M059J (cell line): ENCODE measurements at places on chromosomes 16 and 17. TPM values are rescaled to one million over a fixed set of nuclear protein-coding genes. Genes with fewer than 3 reads are reported as not detected.

DNA sequence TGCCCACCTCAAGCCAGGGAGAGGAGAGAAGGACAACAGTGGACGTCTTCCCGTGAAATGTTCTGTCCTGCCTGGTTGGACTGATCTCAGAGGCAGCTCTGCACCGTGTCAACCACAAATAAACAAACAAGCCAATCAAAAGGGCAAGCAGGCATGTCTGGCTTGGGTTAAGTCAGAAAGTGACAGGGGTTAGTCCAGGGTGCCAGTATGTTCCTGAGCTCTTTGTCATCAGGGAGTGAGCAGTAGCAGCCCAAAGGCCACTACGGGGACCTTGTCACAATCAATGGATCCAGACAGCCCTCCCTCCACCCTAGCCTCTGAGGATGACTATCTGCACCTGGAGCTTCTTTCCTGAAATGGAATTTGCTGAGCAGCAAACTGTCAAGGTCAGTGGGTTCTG is 35.0 kb downstream of the CNGB1 start:
- DNase-seq = peak; percentile 55

DNA sequence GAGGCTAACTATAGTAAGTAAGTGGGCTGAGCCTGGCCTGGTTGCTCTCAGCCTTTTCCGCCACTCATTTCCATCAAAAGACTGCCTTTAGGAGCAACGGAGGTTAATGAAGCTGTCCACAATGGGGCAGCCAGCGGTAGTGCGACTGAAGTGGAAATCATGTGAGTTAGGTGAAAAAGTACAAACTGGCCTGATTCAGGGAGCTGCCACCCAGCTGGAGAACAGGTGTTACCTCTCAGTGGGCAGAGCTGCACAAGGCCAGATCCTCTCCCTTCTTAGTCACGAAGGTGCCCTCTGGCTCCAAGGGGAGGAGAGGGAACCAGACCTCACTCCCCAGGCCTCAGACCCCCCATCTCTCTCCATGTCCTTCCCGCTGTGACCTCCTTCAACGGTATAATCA is 34.4 kb upstream of the CDRT4 start:
- no peak for DNase-seq

Gene CCDC78
- 0.25 TPM in 1 of 2 replicates, not detected in the other for total RNA-seq

GRCh38 chr17:21250854-21251253 is 2.4 kb downstream of the NATD1 start:
- DNase-seq = peak; percentile 34

DNA sequence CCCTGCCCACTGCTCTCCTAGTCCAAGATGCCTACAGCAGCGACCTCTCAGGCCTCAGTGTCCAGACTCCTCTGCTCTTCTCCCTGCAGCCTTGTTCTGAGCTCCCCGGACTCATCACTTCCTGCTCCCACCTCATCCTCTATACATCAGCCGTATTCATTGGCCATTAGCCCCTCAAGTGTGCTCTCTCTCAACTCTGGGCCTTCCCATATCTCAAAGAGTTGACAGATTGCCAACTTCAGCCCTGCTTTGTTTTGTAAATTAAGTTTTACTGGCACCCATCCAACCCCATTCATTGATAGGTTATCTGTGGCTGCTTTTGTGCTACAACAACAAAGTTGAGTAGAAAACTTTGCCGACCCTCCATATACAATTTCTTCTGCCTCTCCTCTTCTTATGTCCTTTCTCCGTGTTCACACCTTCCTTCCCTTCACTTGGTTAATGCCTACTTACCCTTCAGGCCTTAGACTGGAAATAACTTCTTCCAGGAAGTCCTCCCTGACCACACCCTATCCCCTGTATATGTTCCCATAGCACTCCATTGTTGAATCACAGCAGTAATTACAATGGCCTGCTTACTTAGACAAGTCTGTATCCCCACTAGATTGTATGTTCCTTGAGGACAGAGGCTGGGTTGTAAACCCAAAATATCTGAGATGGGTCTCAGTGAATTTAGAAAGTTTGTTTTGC is 63.4 kb upstream of the TANC2 start:
- DNase-seq = no peak

- DNase-seq = no peak
These were observed 63.5 kb upstream of the PLCG2 start for GRCh38 chr16:81715358-81716196.

- no peak for DNase-seq
These were observed 2.3 kb downstream of the ADORA2B start for GRCh38 chr17:15947271-15947670.

Gene KREMEN2
- 2.1 and 6.3 TPM in 2 replicates for total RNA-seq

GRCh38 chr16:9139965-9140364 is 48.5 kb downstream of the HAPSTR1 start:
- DNase-seq = peak; percentile 55

GRCh38 chr17:79833110-79833450 is 6.2 kb downstream of the CBX4 start:
- DNase-seq = no peak

DNA sequence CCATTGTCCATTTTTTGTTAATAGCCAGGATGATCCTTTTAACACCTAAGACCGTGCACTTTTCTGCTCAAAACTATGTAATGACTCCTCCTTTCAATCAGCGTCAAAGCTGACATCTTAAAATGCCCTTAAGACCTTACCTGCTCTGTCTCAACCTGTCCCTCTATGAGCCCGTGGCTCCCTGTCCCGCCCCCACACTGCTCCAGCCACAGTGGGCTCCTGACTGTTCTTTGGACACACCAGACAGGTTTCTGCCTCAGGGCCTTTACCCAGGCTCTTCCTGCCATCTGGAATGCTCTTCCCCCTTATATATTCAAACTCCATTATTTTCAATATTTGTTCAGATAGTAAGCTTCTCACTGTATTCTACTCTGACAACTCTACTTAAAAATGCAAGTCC is 14.1 kb downstream of the CDRT15 start:
- DNase-seq = no peak

GRCh38 chr16:14244196-14245010 is 173.3 kb downstream of the MRTFB start:
- no peak for DNase-seq

DNA sequence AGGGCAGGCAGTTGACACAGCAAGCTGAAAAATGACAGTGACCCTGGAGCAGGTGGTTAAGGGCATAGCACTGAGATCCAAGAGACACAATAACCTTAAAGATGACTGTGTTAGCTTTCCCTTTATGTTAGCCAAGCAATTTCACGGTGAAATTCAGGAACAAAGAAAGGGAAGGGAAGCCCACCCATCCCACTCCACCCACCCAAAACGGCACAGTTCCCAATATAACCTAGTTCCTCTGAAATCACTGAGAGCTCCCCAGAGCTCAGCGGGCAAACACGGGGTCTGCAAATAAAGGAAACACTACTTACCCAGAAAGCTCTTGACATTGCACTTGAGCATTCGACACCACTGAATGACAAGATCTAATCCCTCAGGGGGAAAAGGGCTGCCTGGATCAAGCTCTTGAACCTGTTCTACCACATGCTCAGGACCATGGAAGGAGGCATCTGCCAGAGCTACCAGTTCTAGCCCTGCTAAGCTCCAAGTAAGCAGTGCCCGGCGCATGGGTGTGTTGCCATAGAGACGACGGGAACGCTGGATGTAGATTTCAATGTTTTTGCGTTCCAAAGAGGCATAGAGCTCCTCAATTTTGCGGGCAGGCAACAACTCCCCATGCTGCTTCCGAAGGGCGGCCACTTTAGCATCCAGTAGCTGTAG is 10.6 kb downstream of the BLTP2 start:
- no peak for DNase-seq

- peak; percentile 21 for DNase-seq
These were observed 7.1 kb downstream of the IGSF6 start for GRCh38 chr16:21645261-21645721.

- DNase-seq = peak; percentile 62
These were observed 1.0 kb upstream of the AIPL1 start for GRCh38 chr17:6435968-6436367.

Gene NOS2
- not detected in 2 replicates for total RNA-seq

GRCh38 chr16:84541999-84542817 is 37.7 kb upstream of the MEAK7 start:
- no peak for DNase-seq

- DNase-seq = no peak
These were observed 3.4 kb upstream of the MTSS2 start for GRCh38 chr16:70689035-70689969.

DNA sequence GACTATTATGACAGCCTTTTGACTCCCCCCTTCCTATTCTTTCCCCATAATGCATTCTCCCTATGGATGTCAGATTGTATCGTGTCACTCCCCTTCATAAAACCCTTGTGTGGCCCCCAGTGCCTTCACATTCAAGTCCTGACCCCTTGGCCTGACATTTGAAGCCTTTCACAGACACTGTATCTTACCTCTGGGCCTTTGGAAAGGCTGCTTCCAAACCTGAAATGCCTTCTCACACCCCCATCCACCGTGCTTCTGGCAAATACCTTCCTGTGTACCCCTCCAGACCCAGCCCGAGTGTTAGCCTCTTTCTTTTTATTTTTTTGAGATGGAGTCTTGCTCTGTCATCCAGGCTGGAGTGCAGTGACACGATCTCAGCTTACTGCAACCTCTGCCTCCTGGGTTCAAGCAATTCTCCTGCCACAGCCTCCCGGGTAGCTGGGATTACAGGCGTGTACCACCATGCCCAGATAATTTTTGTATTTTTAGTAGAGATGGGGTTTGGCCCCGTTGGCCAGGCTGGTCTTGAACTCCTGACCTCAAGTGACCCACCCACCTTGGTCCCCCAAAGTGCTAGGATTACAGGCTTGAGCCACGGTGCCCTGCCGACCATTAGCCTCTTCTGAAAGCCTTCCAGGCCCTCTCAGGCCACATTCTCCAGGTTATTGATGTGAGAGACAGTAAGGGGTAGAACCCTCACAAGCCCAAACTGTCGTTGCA is 2.1 kb downstream of the ARMC5 start:
- no peak for DNase-seq

DNA sequence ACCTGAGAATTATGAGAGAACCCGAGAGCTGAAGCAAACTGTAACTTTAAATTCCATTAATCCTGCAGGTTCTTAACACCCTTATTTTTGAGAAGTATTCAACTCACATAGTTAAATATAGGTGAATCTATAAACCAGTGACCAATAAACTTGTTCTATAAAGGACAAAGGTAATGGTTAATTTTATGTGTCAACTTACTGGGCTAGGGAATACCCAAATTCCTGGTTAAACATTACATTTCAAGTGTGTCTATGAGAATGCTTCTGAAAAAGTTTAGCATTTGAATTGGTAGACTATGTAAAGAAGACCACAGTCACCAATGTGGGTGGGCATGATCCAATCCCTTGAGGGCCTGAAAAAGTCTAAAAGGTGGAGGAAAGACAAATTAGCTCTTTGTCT is 99.1 kb downstream of the KCNJ2 start:
- DNase-seq = no peak

Gene MCRIP2
- total RNA-seq = 8.5 and 20.9 TPM in 2 replicates

DNA sequence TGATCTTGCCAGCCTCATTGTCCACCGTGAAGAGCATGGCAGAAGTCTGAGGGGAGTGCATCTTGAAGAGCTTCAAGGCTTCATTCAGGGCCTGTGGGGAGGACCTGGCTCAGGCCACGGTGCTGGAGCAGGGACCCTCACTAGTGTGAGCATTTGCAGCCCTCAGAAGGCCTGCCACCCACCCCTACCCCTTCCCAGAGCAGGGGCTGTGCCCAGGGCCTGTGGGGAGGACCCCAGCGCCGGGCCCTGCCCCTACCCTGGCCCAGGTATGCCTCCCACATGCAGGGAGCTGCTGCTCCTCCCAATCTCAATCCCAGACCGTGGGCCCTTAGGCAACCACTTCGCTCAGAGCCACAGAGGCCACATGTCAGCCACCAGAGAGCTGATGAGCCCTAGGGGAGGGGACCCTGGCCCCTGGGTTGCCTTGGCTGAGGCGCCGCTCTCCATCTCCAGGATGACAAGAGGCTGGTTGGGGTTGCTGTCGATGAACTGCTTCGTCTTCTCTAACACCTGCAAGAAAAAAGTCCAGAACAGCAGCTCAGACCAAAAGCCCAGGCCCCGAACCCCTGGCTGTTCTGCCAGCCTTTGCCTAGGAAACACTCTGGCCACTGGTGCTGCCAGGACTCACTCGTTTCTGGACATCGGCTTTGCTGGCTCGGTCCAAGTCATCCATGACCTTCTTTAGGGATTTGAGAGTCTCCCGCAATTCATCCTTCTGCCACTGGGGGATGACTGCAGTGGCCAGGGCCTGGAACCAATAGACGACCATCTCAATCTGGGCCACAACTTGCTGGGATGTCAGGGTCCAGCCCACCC is 1.8 kb upstream of the EXOSC6 start:
- peak; percentile 48 for DNase-seq

DNA sequence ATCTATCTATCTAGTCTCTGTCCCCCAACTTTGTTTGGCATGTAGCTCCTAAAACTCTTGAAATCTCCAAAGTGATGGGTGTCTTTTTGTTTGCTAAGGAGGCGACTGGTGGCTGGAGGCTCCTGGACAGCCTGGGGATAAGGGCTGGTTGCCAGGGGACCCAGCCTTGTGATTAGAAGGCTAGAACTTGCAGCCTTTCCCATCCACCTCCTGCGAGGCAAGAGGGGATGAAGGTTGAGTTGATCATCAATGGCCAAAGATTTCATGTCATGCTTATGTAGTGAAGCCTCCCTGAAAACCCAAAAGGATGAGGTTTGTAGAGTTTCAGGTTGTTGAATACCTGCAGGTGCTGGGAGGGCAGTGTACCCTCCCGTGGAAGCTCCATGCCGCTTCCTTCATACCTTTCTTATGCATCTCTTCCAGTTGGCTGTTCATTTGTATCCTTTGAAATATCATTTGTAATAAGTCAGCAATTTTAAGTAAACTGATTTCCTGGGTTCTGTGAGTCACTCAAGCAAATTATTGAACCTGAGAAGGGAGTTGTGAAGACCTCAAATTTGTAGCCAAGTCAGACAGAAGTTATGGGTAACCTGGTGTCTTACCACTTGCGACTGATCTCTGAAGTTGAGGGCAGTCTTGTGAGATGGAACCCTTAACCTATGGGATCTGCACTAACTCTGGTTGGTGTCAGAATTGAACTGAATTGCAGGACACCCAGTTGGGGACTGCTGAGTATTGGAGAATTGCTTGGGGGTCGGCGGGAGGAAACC is 202.4 kb downstream of the SEC14L1 start:
- no peak for DNase-seq

Gene DNAH17
- total RNA-seq = 0.05 TPM in 1 of 2 replicates, not detected in the other

DNA sequence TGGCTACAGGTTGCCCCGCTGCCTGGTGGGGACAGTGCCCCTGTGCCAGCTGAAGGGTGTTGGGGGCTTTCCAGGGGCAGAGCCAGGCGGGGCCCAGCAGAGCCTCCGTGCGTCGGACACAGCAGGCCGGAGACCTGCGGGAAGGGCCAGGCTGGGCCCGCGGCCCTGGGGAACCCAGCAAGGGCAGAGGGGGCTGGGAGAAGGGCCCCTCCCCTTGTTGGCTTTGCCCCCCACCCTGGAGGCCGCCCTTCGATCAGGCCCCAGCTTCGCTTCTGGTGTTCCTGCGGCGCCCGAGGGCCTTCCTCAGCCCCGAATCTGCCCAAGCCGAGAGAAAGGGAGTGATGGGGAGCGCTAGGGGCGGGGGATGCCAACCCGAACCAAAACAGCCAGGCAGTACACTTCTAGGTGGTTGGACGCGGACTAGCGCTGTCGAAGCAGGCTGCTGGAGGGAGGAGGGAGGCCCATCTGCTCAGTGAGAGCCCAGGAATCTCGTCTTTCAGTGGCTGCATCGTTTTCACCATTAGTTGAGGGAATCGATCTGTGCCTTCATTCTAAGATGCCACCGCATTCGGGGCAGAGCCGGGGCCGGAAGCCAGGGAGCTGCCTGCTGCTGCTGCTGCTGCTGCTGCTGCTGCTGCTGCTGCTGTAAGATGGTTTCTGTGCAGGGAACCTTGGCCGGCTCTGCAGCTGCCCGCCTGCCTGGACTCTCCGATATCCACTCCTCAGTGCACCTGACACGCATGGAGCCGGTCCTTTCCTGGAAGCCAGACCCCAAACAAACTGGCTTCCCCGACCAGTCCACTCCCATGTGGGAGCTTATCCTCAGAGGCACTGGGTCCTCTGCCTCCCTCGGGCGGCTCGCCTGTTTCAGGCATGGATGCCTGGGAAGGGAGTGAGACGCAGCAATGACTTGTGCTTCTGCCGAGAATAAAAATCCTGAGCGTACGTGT is 1.7 kb downstream of the JPH3 start:
- DNase-seq = no peak
